Hair follicle dermal papilla cell (primary cell): ENCODE measurements at places on chromosomes 11 and 22. TPM values are rescaled to one million over a fixed set of nuclear protein-coding genes. Genes with fewer than 3 reads are reported as not detected.

The NFAM1 gene
- under 0.01 and 0.12 TPM in 2 replicates for total RNA-seq

The MRGPRX4 gene
- not detected in 2 replicates for total RNA-seq

The POLR2F gene
- 11.4 and 13.7 TPM in 2 replicates for total RNA-seq

The CCDC81 gene
- 0.49 and 0.73 TPM in 2 replicates for total RNA-seq

The MS4A14 gene
- not detected in 2 replicates for total RNA-seq

The RAPSN gene
- total RNA-seq: 0.32 TPM in 1 of 2 replicates, not detected in the other

The BSCL2 gene
- 47.2 and 64.5 TPM in 2 replicates for total RNA-seq

The PKDREJ gene
- total RNA-seq: under 0.01 TPM in 1 of 2 replicates, not detected in the other

The AGBL2 gene
- total RNA-seq: 0.49 and 1.3 TPM in 2 replicates

The RFPL1 gene
- total RNA-seq: not detected in 2 replicates
